ENCODE measurements at places on chromosomes 11 and 22.

- DNase-seq = no peak
Observed at GRCh38 chr22:49090853-49091135, 736.9 kb downstream of the BRD1 start.

DNA sequence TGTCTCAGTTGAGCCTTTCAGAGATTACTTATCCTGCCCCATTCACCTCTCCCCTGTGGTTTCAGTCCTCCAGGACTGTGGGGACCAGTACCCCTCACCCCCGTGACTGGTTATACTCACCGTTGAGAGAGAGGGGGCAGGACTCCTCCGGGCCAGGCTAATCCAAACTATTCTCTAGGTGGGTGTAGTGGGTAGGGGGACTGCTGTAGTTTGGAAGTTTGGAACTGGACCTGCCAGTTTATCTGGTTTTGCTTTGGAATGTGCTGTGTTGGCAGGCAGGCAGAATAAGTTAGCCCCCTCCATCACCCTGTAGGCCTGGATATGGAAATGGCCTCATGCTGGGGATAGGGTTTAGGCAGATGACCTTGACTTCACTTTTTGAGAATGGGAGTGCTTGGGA, 13.5 kb downstream of the TEAD1 start:
- no peak for DNase-seq

DNA sequence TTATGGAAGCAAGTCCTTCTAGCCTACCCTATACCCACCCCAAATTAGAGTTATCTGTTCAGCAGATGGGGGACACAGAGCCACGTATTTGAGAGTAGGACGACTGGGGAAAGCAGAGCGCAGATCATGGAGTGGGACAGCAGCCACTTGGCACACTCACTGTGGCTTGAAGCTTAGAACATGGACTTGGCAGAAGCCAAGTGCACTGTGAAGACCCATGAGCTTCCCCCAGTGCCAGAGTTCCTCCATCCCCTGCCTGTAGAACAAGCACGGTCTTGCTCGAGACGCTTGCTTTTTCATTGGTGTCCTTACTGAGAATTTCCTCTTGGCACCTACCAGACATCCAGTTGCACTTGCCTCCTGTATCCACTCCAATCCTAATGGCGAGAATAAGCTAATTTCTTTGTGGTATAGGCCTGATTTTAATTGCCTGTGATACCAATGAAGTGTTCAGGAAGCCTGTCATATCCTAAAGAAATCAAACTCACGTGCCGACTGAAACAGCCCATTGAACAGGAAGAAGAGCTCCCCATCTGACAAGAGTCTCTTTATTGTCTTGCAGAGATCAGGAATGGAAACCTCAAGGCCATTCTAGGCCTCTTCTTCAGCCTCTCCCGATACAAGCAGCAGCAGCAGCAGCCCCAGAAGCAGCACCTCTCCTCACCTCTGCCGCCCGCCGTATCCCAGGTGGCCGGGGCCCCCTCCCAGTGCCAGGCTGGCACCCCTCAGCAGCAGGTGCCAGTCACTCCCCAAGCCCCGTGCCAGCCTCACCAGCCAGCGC, 166.9 kb downstream of the NAV2 start:
- DNase-seq = no peak

GRCh38 chr11:95132956-95133355, 43.3 kb downstream of the ENDOD1 start:
- no peak for DNase-seq

DNA sequence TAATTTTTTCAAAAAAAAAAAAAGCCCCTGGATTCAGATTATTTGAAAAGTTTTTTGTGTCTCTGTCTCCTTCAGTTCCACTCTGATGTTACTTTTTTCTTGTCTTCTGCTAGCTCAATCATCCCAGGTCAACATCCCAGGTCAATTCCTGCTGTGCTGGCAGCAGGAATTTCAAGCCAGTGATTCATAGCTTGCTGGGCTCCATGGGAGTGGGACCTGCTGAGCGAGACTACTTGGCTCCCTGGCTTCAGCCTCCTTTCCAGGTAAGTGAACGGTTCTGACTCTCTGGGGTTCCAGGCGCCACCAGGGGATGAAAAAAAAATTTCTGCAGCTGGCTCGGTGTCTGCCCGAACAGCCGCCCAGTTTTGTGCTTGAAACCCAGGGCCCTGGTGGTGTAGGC, 31.4 kb downstream of the PLAAT5 start:
- DNase-seq = no peak

- DNase-seq = no peak
Observed at GRCh38 chr11:7578276-7578955, 64.6 kb downstream of the PPFIBP2 start.

Data from frontal cortex (tissue), 4 donors.